Central memory CD8-positive, alpha-beta T cell (primary cell): ENCODE measurements at places on chromosomes 1 and 21.

DNA sequence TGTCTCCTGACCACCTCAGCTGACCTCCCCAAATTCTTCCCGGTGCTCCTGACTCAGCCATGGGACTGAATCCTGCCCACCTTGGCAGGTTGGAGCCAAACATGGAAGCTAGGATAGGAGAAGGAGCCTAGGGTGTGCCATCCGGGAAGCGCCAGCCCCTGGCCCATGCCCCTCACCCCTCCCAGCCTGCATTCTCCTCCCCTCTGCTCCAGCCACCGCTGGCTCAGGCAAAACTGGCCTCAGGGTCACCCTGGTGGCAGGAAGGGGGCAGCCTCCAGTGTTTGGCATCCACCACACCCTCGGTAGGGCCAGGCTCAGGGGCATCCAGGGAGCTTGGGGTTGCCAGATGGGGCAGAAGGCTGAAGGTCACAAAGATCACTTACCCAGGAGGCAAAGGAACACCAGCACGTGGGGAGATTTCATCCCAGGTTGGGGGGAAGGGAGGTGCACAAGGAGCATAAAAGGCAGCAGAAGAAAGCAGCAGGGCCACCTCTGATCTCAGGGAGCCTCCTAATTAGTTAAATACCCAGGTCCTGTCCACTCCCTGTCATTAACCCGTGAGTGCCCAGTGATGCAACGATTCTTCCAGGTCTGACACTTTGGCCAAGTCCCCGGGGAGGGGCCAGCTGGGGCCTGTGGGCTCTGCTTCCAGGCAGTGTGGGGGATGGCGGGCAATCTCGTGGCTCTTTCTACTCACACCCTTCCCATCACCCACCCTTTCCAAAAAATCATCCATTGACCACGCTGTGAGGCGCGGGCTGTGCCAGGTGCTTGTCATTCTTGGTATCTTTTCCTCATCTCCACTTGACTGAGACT lies at the start of gene PLA2G2E:
TSS of gene PLA2G2E (minus strand) at position 481 of the 816 bp plus-strand sequence. CDS start at position 423, 58 bp downstream.
- H3K36me3 ChIP-seq, result peaks cover 2% of the 10 kb centered on the region
- no peak within 1 kb of the TSS for H3K4me3 ChIP-seq
- peaks cover 1% of the 10 kb centered on the region for H3K4me1 ChIP-seq
- no peak for DNase-seq
- H3K27me3 ChIP-seq, result peaks cover 12% of the 10 kb centered on the region

- no peak for DNase-seq
- no peaks in the 10 kb centered on the region for H3K4me1 ChIP-seq
- H3K4me3 ChIP-seq, result no peak overlapping the region
- H3K36me3 ChIP-seq, result no peaks in the 10 kb centered on the region
- no peaks in the 10 kb centered on the region for H3K27me3 ChIP-seq
Measured at GRCh38 chr21:37032877-37033471, 26.5 kb downstream of the RIPPLY3 start.

DNA sequence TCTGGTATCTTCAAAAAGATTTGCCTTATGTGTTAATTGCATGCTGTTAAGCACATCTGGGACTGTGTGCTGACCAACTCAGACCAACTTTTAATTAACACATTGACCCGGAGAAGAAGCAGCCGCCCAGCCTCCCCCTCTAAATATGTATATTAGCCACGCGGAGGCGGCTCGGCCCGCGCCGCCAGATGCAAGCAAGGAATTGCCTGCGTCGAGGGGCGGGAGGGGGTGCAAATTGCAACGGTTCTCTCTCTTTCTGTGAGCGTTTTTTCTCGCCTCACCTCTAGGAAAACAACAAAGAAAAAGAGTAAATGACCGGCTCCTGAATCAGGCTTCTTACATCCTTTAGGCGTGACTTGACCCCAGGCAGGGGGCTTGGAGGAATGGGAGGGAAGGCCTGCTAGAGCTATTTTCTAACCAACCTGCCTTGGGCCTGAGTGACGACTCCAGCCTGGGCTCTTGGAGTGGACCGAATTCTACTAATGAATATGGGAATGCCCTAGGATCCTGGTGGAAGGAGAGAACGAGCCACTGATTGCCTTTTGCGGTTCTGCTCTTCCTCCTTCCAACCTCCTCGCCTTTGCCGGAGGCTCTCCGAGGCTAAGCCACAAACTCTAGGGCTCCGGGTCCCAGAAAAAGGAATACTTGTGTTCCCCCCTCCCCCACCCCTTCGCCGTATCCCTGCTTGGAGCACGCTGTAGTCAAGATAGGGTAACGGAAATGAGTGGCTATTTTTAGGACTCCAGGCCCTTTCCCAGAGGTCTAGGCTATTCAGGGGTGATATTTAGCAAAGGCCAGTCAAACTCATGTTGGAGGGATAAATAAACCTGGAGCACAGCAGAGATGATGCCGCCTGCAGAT lies 417.0 kb upstream of the ESRRG start:
- peaks cover 8% of the 10 kb centered on the region for H3K4me1 ChIP-seq
- H3K4me3 ChIP-seq, result no peak overlapping the region
- DNase-seq, result no peak
- peaks cover 2% of the 10 kb centered on the region for H3K36me3 ChIP-seq
- H3K27me3 ChIP-seq, result peaks cover 50% of the 10 kb centered on the region
- H3K27ac ChIP-seq, result no peak overlapping the region

DNA sequence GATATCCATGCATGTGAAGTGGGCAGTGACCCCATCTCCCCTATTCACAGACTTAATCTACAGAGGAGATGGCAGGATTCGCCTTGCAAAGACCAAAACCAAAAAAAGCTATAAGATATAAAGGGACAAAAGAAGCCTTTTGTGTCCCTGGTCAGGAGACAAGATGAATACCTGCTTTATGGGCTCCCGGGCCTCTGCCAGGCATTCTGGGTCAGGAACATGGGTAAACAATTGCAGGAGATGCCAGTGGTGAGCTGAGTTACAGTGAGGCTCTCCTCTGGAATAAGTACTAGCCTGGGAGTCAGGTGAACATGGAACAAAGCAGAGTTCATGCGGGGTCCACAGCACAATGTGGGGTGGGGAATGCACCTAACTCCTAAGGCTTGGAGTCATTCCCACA lies 4.7 kb downstream of the SLC9A1 start:
- peaks cover 21% of the 10 kb centered on the region for H3K36me3 ChIP-seq
- no peak overlapping the region for H3K4me3 ChIP-seq
- H3K27me3 ChIP-seq, result no peaks in the 10 kb centered on the region
- H3K4me1 ChIP-seq, result peaks cover 66% of the 10 kb centered on the region

- no peaks in the 10 kb centered on the region for H3K27me3 ChIP-seq
- DNase-seq, result no peak
- H3K36me3 ChIP-seq, result peaks cover 4% of the 10 kb centered on the region
Measured at GRCh38 chr1:39102537-39103327, 76.6 kb downstream of the NDUFS5 start.

DNA sequence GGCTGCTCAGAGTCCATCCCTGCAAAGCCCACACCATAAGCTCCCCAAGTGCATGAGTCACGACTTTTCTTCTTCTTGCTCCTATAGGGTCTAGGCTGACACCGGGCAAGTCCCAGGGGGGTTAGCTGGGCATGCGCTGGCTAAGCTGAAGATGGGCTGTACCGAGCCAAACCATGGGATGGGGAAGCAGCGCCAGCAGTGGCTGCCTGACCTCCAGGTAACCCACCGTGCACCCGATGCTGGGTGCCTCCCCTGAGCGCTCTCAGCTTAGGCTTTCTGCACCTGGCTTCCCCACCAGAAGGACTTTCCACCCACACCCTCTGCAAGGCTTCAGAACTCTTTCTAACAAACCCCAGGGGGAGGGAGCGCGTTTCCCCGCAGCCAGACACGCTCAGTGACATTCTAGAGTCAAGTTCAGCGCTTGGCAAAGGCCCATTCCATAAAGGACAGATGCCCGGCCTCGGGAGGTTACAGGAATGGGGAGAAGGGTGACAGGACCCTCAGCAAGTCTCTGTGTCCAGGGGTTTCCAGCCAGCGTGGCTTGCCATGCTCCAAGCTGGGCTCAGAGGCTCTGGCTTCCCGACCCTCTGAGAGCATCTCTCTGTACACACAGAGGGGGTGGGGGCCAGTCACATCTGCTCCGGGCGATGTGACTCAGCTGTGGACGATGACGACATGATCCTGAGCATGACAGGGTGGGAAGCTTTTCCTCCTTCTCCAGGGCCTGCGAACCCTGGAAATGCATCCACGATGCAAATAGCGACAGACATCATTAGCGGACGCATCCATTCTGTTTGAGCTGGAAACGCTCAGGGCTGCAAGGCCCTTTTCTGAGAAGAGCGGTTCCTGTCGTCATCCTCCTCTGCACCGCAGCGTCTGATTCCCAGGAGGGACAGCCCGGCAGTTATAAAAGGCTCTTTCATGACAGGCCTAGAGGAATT lies 107.8 kb downstream of the SIK1 start:
- H3K27me3 ChIP-seq, result peaks cover 34% of the 10 kb centered on the region
- no peak overlapping the region for H3K4me3 ChIP-seq
- H3K4me1 ChIP-seq, result no peaks in the 10 kb centered on the region
- no peak overlapping the region for H3K27ac ChIP-seq

GRCh38 chr1:97093741-97094140 lies 372.2 kb downstream of the PTBP2 start:
- H3K4me3 ChIP-seq, result no peak overlapping the region
- no peak for DNase-seq
- H3K27me3 ChIP-seq, result no peaks in the 10 kb centered on the region

- H3K27ac ChIP-seq, result no peak overlapping the region
- no peak for DNase-seq
- peaks cover 2% of the 10 kb centered on the region for H3K36me3 ChIP-seq
- no peak overlapping the region for H3K4me3 ChIP-seq
Measured at GRCh38 chr1:209989525-209989924, 51.5 kb downstream of the SYT14 start.

- H3K4me1 ChIP-seq, result peaks cover 5% of the 10 kb centered on the region
- H3K27me3 ChIP-seq, result no peaks in the 10 kb centered on the region
- no peak overlapping the region for H3K4me3 ChIP-seq
- H3K27ac ChIP-seq, result no peak overlapping the region
- DNase-seq, result no peak
Measured at GRCh38 chr1:169550294-169550693, 36.0 kb downstream of the F5 start.

- H3K4me3 ChIP-seq, result no peak overlapping the region
- H3K27me3 ChIP-seq, result peaks cover 92% of the 10 kb centered on the region
- H3K4me1 ChIP-seq, result no peaks in the 10 kb centered on the region
- no peak overlapping the region for H3K27ac ChIP-seq
Measured at GRCh38 chr1:75132812-75133619, 1.2 kb upstream of the LHX8 start.

GRCh38 chr1:224343679-224344078 lies 13.0 kb upstream of the CNIH4 start:
- no peak overlapping the region for H3K4me3 ChIP-seq
- H3K27ac ChIP-seq, result no peak overlapping the region
- DNase-seq, result no peak
- no peaks in the 10 kb centered on the region for H3K4me1 ChIP-seq
- H3K27me3 ChIP-seq, result peaks cover 13% of the 10 kb centered on the region

- no peak for DNase-seq
- H3K36me3 ChIP-seq, result peaks cover 5% of the 10 kb centered on the region
- no peaks in the 10 kb centered on the region for H3K27me3 ChIP-seq
Measured at GRCh38 chr1:246178717-246179311, 328.3 kb downstream of the SMYD3 start.

GRCh38 chr1:232170909-232171308 lies 459.0 kb downstream of the SIPA1L2 start:
- DNase-seq, result no peak

GRCh38 chr1:118104951-118105350 lies 80.1 kb downstream of the SPAG17 start:
- H3K36me3 ChIP-seq, result no peaks in the 10 kb centered on the region
- no peaks in the 10 kb centered on the region for H3K27me3 ChIP-seq
- H3K4me1 ChIP-seq, result no peaks in the 10 kb centered on the region
- no peak overlapping the region for H3K27ac ChIP-seq
- DNase-seq, result no peak

DNA sequence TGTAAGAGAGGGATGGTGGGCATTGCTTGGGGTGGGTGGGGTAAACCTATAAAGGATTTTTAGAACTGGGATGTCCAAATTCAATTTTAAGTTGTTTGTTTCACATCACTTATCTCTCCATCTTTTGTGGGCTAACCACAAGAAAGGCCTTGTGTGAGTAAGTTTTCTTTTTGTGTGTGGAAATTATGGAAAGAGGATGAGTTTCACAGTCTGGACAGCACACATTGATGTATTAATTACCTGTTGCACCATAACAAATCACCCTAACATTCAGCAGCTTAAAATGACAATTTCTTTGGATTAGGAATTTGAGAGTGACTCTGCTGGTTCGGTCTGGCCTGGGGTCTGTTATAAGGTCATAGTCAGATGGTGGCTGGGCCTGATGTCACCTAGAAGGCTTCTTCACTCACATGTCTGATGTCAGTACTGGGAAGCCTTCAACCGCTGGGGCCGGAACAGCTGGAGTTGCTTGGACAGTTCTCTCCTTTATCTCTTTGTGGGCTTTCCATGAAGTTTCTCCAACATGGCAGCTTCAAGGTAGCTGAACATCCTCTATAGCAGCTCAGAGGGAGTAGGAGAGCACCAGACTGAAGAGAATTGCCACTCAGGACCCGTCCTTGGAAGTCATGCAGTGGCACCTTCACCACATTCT lies 2.0 kb upstream of the COL9A2 start:
- H3K4me1 ChIP-seq, result peaks cover 31% of the 10 kb centered on the region
- no peak for DNase-seq
- no peak overlapping the region for H3K4me3 ChIP-seq
- peaks cover 1% of the 10 kb centered on the region for H3K36me3 ChIP-seq

DNA sequence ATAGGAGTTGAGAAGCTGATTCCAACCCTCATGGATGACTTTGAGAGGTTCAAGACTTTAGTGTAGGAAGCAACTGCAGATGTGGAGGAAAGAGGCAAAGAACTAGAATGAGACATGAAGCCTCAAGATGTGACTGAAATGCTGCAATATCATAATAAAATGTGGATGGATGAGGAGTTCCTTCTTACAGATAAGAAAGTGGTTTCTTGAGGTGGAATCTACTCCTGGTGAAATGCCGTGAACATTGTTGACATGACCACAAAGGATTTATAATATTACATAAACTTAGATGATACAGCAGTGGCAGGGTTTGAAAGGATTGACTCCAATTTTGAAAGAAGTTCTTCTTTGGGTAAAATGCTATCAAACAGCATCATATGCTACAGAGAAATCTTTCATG lies 28.8 kb downstream of the LTN1 start:
- no peak overlapping the region for H3K4me3 ChIP-seq
- DNase-seq, result no peak
- H3K4me1 ChIP-seq, result no peaks in the 10 kb centered on the region

DNA sequence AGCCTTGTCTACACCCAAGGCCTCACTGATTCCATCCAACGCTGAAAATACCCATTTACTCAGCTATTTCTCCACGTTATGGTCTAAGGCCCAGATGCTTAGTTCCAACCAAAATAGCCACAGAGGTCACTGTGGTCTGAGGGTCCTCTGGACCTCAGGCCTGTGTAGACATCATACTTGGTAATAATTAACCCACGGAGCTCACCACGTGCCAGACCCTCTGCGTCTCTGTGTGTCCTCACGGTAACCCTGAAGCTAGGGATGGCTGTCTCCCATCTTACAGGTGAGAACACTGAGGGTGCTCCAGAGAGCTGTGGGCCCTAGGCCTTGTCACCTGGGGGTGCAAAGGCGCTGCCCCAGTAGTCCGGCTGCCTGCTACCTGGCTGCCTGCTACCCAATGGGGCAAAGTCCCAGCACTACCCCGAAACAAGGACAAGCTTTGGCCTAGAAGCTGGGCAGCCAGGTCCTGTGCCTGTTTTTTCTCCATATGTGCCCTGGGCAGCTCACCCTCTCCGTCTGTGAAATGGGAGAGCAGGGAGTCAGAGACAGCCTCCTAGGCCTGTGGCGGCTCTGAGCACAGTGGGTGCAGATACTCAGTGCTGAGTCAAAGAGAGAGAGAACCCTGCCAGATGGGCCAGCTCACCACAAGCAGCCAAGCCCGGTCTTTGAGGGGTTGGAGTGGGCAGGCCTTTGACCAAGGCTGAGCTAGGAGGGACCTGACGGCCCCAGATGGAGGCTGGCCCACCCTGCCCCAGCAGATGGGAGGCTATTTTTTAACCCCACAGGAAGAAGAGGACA lies 17.0 kb upstream of the RUNX3 start:
- H3K27ac ChIP-seq, result peak overlapping the region; percentile 39
- peaks cover 17% of the 10 kb centered on the region for H3K36me3 ChIP-seq
- no peaks in the 10 kb centered on the region for H3K27me3 ChIP-seq
- H3K4me3 ChIP-seq, result no peak overlapping the region
- peaks cover 52% of the 10 kb centered on the region for H3K4me1 ChIP-seq
